ENCODE measurements at places on chromosomes 1 and 21. TPM values are rescaled to one million over a fixed set of nuclear protein-coding genes. Genes with fewer than 3 reads are reported as not detected.

- H3K36me3 ChIP-seq = no peaks in the 10 kb centered on the region
- H3K4me3 ChIP-seq = no peak overlapping the region
Observed at GRCh38 chr1:23421343-23421742, 3.2 kb downstream of the TCEA3 start.

GRCh38 chr1:174153085-174153824 is 6.1 kb upstream of the RABGAP1L start:
- no peaks in the 10 kb centered on the region for H3K36me3 ChIP-seq
- H3K4me3 ChIP-seq = no peak overlapping the region
- no peak for DNase-seq
- no peak overlapping the region for H3K27ac ChIP-seq

- no peaks in the 10 kb centered on the region for H3K36me3 ChIP-seq
- no peak for DNase-seq
- no peak overlapping the region for H3K27ac ChIP-seq
- no peaks in the 10 kb centered on the region for H3K27me3 ChIP-seq
- peaks cover 19% of the 10 kb centered on the region for H3K4me1 ChIP-seq
Observed at GRCh38 chr1:75132242-75132811, 1.9 kb upstream of the LHX8 start.

GRCh38 chr1:44723496-44724295 is 7.3 kb downstream of the RNU5D-1 start:
- peak overlapping the region; percentile 22 for H3K4me3 ChIP-seq
- peak overlapping the region; percentile 94 for H3K27ac ChIP-seq
- peak; percentile 89 for DNase-seq
- no peaks in the 10 kb centered on the region for H3K36me3 ChIP-seq
- peaks cover 44% of the 10 kb centered on the region for H3K4me1 ChIP-seq

- no peaks in the 10 kb centered on the region for H3K27me3 ChIP-seq
- no peaks in the 10 kb centered on the region for H3K4me1 ChIP-seq
- no peak overlapping the region for H3K27ac ChIP-seq
- H3K4me3 ChIP-seq = no peak overlapping the region
- no peaks in the 10 kb centered on the region for H3K36me3 ChIP-seq
- DNase-seq = no peak
Observed at GRCh38 chr1:245043611-245043940, 111.2 kb upstream of the KIF26B start.

GRCh38 chr1:2306151-2306978 is 78.2 kb downstream of the SKI start:
- H3K4me3 ChIP-seq = no peak overlapping the region
- no peak overlapping the region for H3K27ac ChIP-seq
- H3K36me3 ChIP-seq = no peaks in the 10 kb centered on the region
- no peak for DNase-seq
- H3K4me1 ChIP-seq = peaks cover 2% of the 10 kb centered on the region

GRCh38 chr1:186559601-186560116 is 98.7 kb upstream of the PDC start:
- no peaks in the 10 kb centered on the region for H3K36me3 ChIP-seq
- H3K4me1 ChIP-seq = no peaks in the 10 kb centered on the region
- H3K27ac ChIP-seq = no peak overlapping the region
- H3K4me3 ChIP-seq = no peak overlapping the region
- DNase-seq = no peak

GRCh38 chr1:168453056-168453455 is 90.7 kb downstream of the XCL2 start:
- no peaks in the 10 kb centered on the region for H3K36me3 ChIP-seq
- H3K4me3 ChIP-seq = no peak overlapping the region
- H3K4me1 ChIP-seq = no peaks in the 10 kb centered on the region
- no peaks in the 10 kb centered on the region for H3K27me3 ChIP-seq
- no peak for DNase-seq

DNA sequence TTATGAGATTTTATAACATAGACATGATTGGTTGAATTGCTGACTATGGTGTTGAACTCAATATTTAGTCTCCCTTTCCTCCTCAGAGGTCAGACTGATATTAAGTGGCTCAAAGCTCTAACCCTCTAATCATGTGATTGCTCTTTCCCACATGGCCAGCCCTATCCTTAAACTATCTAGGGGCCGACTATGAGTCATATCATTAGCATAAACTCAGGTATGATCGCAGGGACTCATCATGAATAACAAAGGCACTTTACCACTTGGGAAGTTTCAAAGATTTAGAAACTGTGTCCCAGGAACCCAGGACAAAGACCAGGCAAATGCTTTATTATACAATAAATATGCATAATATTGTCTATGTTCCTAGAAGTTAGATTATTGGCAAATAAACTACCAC is 894.6 kb upstream of the NEGR1 start:
- no peaks in the 10 kb centered on the region for H3K36me3 ChIP-seq
- H3K4me3 ChIP-seq = no peak overlapping the region
- H3K27me3 ChIP-seq = no peaks in the 10 kb centered on the region
- DNase-seq = no peak
- no peaks in the 10 kb centered on the region for H3K4me1 ChIP-seq

GRCh38 chr1:40749817-40750216 is 33.8 kb upstream of the KCNQ4 start:
- peak overlapping the region; percentile 3 for H3K4me3 ChIP-seq
- H3K4me1 ChIP-seq = peaks cover 89% of the 10 kb centered on the region
- peak overlapping the region; percentile 87 for H3K27ac ChIP-seq
- no peaks in the 10 kb centered on the region for H3K27me3 ChIP-seq
- H3K36me3 ChIP-seq = peaks cover 61% of the 10 kb centered on the region

DNA sequence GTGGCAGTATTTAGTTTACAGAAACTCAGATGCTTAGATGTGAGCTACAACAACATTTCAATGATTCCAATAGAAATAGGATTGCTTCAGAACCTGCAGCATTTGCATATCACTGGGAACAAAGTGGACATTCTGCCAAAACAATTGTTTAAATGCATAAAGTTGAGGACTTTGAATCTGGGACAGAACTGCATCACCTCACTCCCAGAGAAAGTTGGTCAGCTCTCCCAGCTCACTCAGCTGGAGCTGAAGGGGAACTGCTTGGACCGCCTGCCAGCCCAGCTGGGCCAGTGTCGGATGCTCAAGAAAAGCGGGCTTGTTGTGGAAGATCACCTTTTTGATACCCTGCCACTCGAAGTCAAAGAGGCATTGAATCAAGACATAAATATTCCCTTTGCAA is 59.7 kb upstream of the ZNF326 start:
- H3K27ac ChIP-seq = no peak overlapping the region
- peaks cover 11% of the 10 kb centered on the region for H3K4me1 ChIP-seq
- no peaks in the 10 kb centered on the region for H3K27me3 ChIP-seq
- H3K4me3 ChIP-seq = no peak overlapping the region
- DNase-seq = no peak

The STX12 gene
- total RNA-seq = 39.9 TPM

The GJC2 gene
- not detected for total RNA-seq

Measured in Karpas-422 (cell line).